ENCODE measurements at places on chromosomes 11 and 22. TPM values are rescaled to one million over a fixed set of nuclear protein-coding genes. Genes with fewer than 3 reads are reported as not detected.

MYO7A gene
- 1.4 TPM for total RNA-seq

OR5B12 gene
- not detected for total RNA-seq

MRPL16 gene
- total RNA-seq, result 65.9 TPM

RAG2 gene
- total RNA-seq, result not detected

HTR3A gene
- total RNA-seq, result not detected

CCDC89 gene
- not detected for total RNA-seq

KIRREL3 gene
- 9.2 TPM for total RNA-seq

ADM2 gene
- 0.60 TPM for total RNA-seq

UQCC3 gene
- total RNA-seq, result 27.6 TPM

VSIG10L2 gene
- total RNA-seq, result not detected

P4HA3 gene
- 47.6 TPM for total RNA-seq

OR2D2 gene
- not detected for total RNA-seq

TMEM151A gene
- total RNA-seq, result 2.0 TPM

GAL3ST1 gene
- 11.1 TPM for total RNA-seq

GGA1 gene
- total RNA-seq, result 20.9 TPM

OR52E8 gene
- total RNA-seq, result not detected

DDIAS gene
- 16.3 TPM for total RNA-seq

ADAMTS8 gene
- total RNA-seq, result 2.1 TPM

MFRP gene
- not detected for total RNA-seq

CALCA gene
- not detected for total RNA-seq

RFPL1 gene
- total RNA-seq, result not detected

BTG4 gene
- total RNA-seq, result 0.17 TPM

POTEH gene
- total RNA-seq, result not detected
